H4 (cell line): ENCODE measurements at places on chromosomes 11 and 22. TPM values are rescaled to one million over a fixed set of nuclear protein-coding genes. Genes with fewer than 3 reads are reported as not detected.

- peak; percentile 40 for DNase-seq
Observed at GRCh38 chr11:22670830-22671229, 4.4 kb downstream of the GAS2 start.

- DNase-seq, result no peak
Observed at GRCh38 chr11:39288011-39288410, 2171.4 kb downstream of the LRRC4C start.

DNA sequence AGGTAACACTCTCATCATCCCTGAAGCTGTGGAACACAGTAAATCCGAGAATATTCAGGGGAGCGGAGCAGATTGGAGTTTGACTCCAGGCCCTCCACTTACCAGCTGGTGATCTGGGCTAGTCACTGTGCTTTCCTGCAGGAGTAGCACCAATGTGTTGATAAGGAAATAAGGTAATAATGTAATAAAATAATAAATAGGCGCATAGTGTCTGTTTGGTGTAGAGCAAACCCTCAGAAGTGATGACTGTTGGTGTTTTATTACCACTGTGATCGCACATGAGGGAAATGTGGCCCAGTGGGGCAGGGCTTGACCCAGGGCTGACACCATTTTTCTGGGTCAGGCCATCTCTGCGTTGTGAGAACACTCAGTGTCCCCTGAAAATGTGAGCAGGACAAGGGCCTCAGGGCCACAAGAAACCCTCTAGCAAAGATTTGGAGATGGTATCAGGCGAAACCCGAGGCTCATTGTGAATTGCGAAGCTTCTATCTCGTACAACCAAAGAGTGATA is 563.9 kb upstream of the B3GAT1 start:
- DNase-seq, result no peak

GRCh38 chr22:44244265-44244822 is 63.6 kb downstream of the PARVG start:
- DNase-seq, result no peak

DNA sequence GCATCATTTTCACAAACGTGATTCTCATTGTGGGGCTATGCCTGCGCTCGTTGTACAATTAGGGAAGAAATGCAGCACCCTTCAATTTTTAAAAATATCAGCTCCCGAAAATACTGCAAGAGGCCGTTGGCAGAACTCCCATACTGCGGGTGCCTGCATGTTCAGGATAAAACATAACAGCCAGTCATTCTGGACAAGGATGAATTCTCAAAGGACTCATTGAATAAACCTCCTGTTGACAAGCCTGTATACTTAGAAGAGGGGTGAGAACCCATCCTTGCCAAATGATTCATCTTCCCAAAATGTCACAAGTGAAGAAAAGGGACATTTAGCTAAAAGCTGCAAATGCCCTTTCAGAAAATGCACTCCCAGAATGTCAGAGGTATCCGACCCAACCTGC is 141.9 kb downstream of the CSNK2A3 start:
- no peak for DNase-seq

DNA sequence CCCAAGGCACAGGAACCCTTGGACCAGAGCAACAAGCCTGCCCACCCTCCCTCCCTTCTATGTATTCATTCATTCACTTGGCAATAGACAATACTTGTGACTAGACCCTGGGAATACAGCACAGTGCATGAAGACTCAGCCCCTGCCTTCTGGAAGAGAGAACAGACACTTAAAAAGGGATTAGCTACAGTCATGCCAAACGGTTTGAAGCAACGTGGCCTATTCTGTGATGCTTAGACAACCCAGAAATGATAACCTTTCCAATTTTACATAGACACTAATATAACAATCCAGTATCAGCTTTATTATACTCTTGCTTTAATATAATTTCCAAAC is 52.6 kb downstream of the KREMEN1 start:
- DNase-seq, result no peak

GRCh38 chr11:15481871-15482270 is 367.1 kb downstream of the INSC start:
- DNase-seq, result no peak

GRCh38 chr11:64348383-64349024 is 8.5 kb downstream of the CCDC88B start:
- DNase-seq, result no peak

GRCh38 chr11:10348650-10349280 is 43.9 kb downstream of the ADM start:
- peak; percentile 25 for DNase-seq

DNA sequence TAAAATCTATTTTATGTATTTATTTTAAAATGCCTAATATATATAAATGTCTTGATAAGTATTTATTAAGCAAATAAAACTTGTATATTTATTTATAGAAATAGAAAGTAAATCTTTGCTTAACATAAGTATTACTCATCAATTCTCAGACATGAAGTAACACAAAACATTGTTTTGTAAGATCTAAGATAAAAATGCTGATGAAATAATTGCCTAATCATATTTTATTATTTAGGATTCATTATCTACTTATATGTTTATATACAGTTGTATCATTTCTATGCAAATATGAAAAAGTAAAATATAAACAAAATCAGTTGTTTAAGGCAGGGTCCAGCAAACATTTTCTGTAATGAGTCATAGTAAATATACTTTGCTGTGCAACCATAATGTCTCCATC is 507.8 kb upstream of the CNTN5 start:
- no peak for DNase-seq

DNA sequence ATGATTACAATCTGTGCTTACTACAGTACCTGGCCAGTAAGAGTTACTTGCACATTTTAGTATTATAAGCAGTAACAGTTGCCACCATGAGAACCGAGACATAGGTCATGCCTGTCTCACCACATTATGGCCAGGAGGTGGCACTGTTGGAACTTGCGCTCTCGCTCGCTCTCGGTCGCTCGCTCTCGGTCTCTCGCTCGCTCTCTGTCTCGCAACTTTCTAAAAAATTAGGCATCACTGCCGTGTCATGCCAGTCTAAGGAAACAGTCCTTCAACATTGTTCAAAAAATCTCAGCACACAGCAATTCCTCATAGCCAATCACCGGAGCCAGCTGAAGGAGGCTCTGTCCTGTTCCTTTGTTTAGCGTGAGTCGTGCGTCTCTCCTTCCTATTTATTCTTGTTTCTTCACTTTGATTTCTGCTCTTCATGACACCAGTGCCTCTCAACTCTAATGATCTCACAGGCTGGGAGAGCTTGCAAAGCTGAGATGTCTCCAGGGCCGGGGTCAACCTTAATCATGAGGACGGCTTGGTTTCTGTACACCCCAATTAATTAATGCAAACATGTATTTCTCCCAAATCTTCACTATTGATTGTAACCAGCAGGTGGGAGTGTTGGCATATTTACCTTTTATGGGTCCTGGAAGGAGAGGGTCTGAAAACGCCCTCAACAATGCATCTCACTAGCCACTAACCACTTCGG is 6.3 kb upstream of the ADAMTS8 start:
- DNase-seq, result peak; percentile 80

DNA sequence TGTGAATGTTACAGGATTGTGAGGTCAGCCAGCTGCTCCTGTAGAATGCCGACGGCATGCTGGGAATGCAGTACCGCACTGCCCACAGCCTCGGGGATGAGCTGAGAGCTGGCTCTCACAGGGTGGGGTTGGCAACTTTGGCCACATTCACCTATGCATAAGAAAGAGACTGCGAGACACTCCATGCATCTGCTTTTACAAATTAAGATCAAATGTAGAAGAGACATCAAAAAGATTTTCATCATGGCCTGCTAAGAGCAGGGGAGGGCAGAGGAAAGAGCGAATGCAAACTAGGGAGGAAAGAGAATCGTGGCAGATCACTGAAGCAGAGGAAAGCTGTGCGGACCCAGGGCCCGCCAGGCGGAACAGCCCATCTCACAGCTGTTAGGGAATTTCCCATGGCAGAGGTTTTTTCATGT is 49.8 kb upstream of the SPATA19 start:
- no peak for DNase-seq

- no peak for DNase-seq
Observed at GRCh38 chr11:111361874-111362273, 17.2 kb downstream of the POU2AF1 start.

DNA sequence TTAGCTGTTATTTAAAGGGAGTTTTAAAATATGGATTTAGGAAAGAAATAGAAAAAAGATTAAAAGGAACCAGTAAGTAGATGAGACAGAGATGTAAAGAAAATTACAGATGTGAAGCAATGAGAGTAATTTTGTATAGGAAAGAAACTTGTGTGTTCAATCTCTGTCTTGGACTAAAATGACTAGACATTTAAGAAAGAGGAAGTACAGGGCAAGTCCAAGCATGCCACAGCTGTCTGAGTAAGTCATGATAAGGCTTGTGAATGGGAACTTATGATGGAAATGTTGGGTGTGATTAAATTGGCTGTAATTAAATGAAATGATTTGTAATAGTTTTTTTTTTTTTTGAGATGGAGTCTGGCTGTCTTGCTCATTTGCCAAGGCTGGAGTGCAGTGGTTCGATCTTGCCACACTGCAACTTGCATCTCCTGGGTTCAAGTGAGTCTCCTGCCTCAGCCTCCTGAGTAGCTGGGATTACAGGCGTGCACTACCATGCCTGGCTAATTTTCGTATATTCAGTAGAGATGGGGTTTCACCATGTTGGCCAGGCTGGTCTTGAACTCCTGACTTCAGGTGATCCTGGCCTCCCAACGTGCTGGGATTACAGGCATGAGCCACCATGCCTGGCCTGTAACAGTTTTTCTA is 5.9 kb upstream of the ACY3 start:
- peak; percentile 3 for DNase-seq

- DNase-seq, result no peak
Observed at GRCh38 chr11:36619502-36619901, 21.5 kb upstream of the RAG2 start.

GRCh38 chr22:43338766-43339345 is 4.3 kb downstream of the SCUBE1 start:
- DNase-seq, result no peak

DNA sequence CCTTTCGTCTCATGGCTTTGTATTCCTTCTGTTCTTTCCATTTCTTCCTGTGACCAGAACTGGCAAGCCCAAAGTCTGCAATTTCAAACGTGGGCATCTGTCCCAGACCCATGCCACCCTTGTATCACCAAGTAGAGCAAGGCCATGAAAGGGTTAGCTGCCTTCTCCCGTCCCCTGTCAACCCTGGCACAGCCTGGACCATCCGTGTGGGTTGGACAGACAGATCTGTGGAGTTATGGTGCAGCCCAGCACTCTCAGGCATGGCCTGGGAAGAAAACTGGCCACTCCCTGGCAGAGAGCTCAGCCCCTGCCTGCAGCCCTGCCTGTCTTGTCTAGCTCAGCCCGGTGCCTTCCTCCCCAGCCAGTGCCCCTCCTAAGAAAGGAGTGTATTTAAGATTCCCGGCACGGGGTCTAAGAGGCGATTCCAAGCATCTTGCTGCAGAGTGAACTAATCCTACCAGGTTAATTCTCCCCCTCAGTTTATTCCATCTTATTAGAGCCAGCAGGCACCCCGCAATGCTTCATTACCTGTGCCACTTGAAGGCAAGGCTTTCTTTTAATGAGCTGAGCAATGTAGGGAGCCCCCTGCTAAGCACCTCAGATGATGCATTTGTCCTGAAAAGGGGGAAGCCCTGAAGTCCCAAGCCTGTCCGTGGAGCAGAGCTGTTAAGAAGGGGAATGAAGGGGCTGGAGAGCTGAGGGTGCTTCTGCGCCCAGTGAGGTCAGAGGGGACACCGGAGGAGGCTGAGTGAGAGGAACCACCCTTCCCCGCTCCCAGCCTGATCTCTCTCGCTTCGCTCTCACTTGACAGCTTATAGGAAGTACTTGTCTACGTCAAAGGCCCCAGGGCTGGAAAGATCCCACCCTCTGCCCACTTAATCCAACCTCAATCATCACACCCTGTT is 130.6 kb downstream of the SPATA19 start:
- no peak for DNase-seq

DNA sequence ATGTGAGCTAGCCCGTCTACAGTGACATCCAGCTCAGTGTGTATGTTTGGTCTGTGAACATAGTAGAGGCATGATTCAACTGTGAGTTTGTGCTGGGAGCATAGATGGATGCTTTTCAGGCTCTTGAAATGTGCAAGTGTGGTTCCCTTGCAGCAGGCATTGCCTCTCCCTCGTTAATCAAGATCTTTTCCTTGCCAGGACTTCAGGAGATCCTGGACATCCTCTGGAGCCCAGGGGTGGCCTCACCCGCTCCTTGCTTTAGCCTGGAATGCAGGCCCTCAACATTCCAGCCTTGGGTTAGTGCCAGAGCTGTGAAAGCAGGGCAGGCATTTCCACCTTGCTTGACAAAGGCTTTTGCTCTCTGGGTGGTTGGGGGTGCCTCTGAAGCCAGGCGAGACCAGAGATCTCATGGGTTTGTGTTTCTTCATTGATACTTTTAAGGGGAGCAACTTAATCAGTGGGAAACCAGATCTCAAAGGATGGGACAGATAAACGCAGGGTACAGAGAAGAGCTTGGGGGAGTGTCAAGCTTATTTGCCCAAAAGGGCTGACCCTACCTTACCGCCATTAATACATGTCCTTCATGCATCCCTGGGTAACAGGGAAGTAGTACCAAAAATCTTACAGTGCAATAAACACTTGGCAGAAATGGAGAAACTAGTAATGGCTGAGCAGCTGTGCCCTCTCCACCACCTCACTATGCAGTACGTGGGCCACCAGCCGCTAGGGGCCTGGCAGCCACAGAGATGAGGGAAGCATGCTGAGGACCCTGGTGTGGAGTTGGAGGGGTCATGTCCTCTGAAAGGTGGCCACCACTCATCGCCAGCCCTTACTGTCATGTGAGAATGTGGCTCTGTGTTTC is 72.1 kb downstream of the PTPRJ start:
- no peak for DNase-seq

Gene IL17REL
- total RNA-seq, result not detected in 2 replicates

Gene NUDT22
- total RNA-seq, result 39.6 and 47.9 TPM in 2 replicates

Gene ACTN3
- not detected in 2 replicates for total RNA-seq

Gene PDE3B
- total RNA-seq, result 4.8 and 6.2 TPM in 2 replicates

Gene KCTD21
- 2.5 and 4.9 TPM in 2 replicates for total RNA-seq

Gene CACNA1I
- total RNA-seq, result 0.19 TPM in 1 of 2 replicates, not detected in the other

Gene C11orf91
- not detected in 2 replicates for total RNA-seq

Gene GGT5
- not detected in 2 replicates for total RNA-seq

Gene SOX6
- 6.4 and 16.6 TPM in 2 replicates for total RNA-seq

Gene TMEM45B
- not detected in 2 replicates for total RNA-seq

Gene SCGB1C1
- not detected in 2 replicates for total RNA-seq

Gene ZNF214
- total RNA-seq, result 5.5 and 9.3 TPM in 2 replicates

Gene CHST1
- total RNA-seq, result 0.95 and 2.0 TPM in 2 replicates

Gene TSPAN32
- total RNA-seq, result 0.81 and 4.0 TPM in 2 replicates
